ENCODE measurements at places on chromosomes 16 and 17. TPM values are rescaled to one million over a fixed set of nuclear protein-coding genes. Genes with fewer than 3 reads are reported as not detected.

DNA sequence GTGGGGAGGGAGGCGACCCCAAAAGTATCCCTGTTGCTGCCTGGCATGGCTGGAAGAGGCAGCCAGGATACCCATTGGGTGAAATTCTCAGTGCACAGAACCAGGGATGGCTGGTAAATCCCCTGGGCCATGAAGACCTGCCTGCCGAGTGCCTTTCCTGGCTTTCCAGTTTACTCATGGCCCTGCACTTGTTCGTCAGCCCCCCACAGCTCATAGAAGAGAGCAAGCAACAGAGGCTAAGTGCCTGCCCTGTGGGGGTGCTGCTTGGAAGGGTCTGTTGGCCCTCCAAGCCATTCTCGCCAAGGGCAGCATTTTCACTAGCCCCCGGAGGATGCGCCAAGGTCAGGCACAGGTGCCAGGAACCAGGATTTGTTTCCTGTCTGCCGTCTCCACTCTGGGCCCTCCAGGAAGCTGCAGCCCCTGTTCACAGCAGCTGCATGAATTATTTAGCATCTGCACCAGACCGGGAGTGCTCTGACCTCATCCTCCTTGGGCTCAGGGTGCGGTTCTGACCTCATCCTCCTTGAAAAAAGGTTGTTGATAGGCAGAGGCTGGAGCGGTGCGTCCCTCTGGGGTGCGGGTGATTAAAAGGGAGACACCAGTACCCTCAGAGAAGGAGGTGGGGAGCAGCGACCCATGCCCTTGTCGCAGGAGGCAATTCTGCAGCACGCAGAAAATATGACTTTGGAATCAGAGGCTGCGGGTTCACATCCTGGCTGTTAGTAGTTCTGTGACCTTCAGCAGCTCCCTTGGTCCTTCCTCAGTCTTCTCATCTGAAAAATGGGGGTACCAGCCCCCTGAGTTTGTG lies 14.2 kb upstream of the CD300A start:
- no peak overlapping the region for H3K4me3 ChIP-seq
- no peaks in the 10 kb centered on the region for H3K27me3 ChIP-seq
- peaks cover 4% of the 10 kb centered on the region for H3K4me1 ChIP-seq
- no peaks in the 10 kb centered on the region for H3K36me3 ChIP-seq
- H3K27ac ChIP-seq, result no peak overlapping the region
- peak; percentile 30 for DNase-seq

DNA sequence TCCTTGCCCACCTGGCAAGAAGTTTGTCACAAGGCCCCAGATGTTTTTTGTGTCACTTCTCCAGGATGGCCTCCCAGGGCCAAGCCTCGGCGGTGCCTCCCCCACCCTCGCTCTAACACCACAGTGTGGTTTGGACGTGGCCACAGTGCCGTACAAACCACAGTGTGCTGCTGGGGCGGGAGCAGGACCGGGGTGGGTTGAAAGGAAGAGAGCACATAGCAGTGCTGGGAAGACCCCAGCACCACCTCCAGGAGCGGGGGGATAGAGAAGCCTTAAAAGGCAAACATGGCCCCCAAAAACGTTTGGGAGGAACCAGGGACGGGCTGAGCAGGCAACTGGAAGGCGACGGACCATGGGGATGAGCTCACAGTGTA lies 5.0 kb upstream of the BCL6B start:
- DNase-seq, result no peak
- H3K36me3 ChIP-seq, result no peaks in the 10 kb centered on the region
- H3K4me1 ChIP-seq, result peaks cover 33% of the 10 kb centered on the region
- no peak overlapping the region for H3K4me3 ChIP-seq

GRCh38 chr16:4846503-4846900 lies 586 bp downstream of the GLYR1 start:
- peak overlapping the region; percentile 91 for H3K27ac ChIP-seq
- H3K4me1 ChIP-seq, result peaks cover 35% of the 10 kb centered on the region
- peaks cover 26% of the 10 kb centered on the region for H3K36me3 ChIP-seq
- no peaks in the 10 kb centered on the region for H3K27me3 ChIP-seq
- DNase-seq, result peak; percentile 87
- H3K4me3 ChIP-seq, result peak overlapping the region; percentile 82

DNA sequence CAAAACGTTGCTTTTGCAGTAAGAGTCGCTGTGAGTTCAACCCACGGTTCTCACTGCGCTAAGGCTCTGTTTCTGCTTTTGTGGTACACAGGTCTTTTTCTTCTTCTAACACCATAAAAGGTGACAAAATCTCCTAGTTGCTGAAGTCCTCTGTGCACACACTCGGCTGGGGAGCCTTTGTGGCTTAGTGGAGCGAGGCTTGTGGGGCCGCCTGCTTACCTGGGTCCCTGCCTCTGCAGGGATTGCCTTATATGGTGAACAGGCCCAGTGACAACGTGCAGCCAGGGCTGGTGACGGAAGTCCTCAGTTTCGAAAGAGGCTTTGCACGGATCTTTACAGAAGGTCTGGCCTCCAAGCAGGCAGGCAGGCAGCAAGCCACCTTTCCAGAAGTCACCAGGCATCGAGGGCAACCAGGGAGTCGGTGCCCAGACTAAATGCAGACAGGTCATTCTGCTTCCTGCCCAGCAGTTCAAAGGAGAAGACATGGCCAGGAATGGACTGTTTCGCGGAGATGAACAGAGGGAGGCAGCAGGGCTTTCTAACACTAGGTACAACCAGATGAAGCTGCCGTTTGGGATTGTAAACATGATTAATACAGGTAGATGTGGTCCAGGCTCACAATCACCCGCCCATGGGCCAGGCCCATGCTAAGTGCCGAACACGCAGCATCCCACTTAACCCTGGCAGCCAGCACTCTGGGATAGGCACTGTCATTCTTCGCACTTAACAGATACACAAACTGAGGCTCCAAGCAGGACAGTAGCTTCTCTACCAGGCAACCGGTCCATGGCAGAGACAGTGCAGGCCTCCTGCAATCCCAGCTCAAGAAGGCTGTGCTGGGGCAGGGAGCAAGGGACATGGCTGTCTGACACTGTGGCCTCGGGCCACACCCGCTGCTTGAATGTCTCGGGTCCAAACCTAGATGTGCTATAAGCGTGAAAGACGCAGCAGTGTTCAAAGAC lies 10.7 kb upstream of the MEAK7 start:
- H3K27ac ChIP-seq, result no peak overlapping the region
- H3K27me3 ChIP-seq, result no peaks in the 10 kb centered on the region
- peaks cover 16% of the 10 kb centered on the region for H3K4me1 ChIP-seq
- no peak for DNase-seq

DNA sequence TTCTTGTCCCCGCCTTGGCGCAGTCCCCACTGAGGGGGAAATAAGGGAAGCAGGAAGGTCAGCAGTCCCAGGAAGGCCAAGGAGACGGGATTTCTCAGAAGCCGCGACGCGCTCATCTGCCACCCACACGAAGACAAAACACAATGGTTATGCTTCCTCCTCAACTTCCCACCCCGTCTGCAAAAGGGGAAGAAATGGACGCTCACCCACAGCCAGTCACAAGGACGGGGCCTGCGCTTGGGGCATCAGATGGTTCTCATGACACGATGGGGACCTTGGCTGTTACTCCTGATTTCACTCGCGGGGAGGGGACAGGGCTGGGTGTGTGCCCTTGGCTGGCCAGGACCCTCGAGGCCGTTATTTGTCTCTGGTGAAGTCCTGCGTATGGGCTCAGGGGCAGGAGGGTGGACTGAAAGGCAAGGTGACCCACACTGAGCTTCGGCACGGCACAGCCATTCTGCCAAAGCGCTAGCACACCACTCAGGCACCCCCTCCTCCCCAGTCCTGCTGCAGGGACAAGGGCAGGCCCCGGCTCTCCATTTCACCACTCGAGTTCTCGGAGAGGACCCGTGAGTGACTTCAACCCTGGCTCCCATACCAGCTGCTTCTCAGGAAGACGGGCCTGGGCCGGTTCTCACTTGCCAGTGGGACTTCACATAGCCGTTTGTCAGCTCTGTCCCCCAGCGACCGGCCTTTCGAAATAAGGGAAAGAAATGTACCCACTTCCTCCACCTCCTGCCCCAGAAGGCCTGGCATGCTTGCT lies 84.5 kb downstream of the ABR start:
- no peak overlapping the region for H3K4me3 ChIP-seq
- no peaks in the 10 kb centered on the region for H3K36me3 ChIP-seq
- no peaks in the 10 kb centered on the region for H3K4me1 ChIP-seq
- no peak overlapping the region for H3K27ac ChIP-seq
- no peak for DNase-seq
- H3K27me3 ChIP-seq, result no peaks in the 10 kb centered on the region

DNA sequence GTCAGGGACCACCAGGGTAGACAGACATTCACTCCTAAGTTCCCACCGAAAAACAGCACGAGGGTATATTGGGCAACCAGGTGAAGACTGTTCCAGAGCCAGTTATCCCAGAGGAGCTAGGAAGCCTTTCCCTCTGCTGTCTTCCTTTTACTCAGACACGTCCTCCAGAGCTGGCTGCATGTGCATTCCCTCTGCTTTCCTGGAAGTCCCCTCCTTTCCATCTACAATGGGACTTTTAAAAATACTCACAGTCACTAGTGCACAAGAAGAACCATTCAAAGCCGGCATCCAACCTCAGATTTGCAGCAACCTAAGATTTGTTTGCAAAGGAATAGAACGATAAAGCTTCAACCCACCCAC lies 32.5 kb upstream of the CRISPLD2 start:
- H3K4me1 ChIP-seq, result peaks cover 16% of the 10 kb centered on the region
- H3K27ac ChIP-seq, result no peak overlapping the region
- no peaks in the 10 kb centered on the region for H3K27me3 ChIP-seq
- DNase-seq, result no peak
- H3K4me3 ChIP-seq, result no peak overlapping the region

DNA sequence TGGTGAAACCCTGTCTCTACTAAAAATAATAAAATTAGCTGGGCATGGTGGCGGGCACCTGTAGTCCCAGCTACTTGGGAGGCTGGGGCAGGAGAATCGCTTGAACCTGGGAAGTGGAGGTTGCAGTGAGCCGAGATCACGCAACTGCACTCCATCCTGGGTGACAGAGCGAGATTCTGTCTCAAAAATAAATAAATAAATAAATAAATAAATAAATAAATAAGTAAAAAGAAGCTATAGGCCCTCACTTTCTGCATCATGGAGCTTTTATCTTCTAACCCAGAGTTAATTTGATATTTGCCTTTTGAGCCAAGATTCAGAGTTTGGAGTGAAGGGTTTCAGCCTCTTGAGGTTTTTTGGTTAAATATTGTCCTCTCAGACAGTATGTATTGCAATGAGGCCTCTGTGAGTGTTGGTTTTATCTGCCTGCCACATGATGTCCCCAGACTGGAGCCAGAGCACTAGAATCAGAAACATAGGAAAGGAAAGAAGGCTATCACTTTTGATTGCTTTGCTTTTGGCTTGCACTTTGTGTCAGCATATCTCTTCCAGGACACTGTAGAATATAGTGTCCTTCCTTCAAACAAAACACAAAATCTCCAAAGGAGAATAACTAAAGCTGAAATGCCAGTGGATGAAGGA lies 32.5 kb downstream of the RNF135 start:
- H3K36me3 ChIP-seq, result peaks cover 12% of the 10 kb centered on the region
- no peak overlapping the region for H3K27ac ChIP-seq
- no peaks in the 10 kb centered on the region for H3K4me1 ChIP-seq

DNA sequence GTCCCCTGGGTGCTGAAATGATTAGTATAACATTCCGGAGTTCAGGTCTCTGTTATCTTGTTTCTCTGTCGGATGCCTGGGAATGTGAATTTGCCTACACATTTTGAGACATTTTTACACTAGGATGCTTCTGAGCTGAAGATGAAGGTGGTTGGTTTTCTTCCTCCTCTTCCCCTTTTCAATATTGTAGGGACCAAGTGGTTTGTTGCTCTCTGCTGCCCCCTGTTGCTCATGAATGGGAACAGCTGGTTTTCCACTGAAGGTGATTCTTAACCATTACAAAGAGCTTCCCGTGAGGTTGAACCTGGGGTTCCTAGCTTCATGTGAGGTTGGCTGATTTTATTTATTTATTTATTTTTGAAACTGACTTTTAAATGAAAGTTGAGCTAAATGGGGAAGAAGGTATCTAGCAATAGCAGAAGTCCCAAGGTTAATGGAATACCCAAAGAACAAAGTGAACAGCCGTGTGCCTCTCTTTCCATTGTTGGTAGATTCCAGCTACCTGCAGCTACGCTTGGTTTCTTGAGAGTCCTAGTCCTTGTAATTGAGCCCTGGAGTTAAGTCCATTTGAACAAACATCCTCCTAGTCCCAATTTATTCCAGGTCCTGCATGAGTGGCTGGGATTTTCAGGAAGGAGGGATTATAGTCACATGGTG lies 983.9 kb upstream of the EEF2KMT start:
- DNase-seq, result peak; percentile 8
- no peak overlapping the region for H3K4me3 ChIP-seq
- no peaks in the 10 kb centered on the region for H3K4me1 ChIP-seq
- no peaks in the 10 kb centered on the region for H3K36me3 ChIP-seq

The CCL4L2 gene
- total RNA-seq, result not detected

The BCAS3 gene
- 20.2 TPM for total RNA-seq

The ASGR1 gene
- total RNA-seq, result not detected

The DHX40 gene
- total RNA-seq, result 76.1 TPM
